ENCODE measurements at places on chromosomes 6 and 20.

DNA sequence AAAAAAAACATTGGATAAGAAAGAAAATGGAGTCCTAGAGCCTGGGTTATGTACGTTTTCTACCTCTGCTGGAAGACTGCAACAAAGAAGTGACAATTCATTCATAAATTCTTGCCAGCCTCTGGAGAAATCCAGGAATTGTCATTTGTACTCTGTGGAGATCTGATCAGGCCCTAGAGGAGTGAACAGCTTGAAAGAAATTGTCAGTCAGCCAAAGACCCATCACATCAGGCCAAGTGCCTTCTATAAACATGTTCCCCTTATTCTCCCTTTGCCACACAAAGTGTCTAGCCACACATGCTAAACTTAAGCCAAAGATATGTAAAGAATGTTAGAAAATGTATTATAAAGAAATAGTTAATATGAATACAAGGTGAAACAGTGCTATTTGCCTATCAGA, 152.4 kb downstream of the ADAT2 start:
- DNase-seq, result no peak

DNA sequence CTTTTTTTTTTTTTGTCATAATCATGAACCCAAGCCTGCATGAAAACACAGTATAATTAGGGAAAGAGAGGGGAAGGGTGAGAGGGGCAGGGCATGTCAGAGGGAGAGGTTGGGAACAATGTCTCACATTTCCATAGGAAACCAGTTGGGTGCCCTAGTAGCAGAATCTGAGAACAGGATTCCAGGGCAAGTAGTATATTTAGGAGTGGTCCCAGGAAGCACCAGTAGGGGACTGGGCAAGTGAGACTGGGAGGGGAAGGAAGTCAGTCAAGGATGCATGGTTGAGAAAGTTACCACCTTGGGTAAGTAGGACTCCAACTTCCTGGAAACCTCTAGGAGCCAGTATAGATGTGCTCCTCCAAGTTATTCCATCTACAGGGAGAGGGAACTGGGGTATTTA, 88.6 kb upstream of the MAFB start:
- no peak for DNase-seq

- no peak for DNase-seq
These were observed 390.6 kb upstream of the MANEA start for GRCh38 chr6:95186710-95187109.

- DNase-seq, result no peak
These were observed 262.0 kb downstream of the CD83 start for GRCh38 chr6:14379568-14379967.

- no peak for DNase-seq
These were observed 304.1 kb downstream of the CDH4 start for GRCh38 chr20:61556111-61556510.

DNA sequence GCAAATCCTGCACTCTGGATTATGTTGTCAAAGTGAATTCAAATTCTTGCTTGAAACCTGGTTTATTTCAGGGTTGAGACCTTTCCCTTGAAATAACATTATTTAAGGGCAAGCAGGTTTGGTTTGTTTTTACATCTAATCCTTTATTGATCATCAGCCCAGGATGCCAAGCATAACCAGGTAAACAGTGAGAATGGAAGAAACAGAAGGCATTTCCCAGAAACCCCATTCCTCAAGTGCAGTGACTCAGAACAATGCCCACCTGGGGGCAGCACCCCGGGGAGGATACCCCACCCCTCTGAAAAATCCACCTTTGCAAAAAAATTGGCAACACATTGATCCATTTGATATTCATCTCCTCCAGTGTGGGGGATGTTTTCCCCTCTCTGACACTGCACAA, 32.5 kb downstream of the POFUT1 start:
- no peak for DNase-seq

DNA sequence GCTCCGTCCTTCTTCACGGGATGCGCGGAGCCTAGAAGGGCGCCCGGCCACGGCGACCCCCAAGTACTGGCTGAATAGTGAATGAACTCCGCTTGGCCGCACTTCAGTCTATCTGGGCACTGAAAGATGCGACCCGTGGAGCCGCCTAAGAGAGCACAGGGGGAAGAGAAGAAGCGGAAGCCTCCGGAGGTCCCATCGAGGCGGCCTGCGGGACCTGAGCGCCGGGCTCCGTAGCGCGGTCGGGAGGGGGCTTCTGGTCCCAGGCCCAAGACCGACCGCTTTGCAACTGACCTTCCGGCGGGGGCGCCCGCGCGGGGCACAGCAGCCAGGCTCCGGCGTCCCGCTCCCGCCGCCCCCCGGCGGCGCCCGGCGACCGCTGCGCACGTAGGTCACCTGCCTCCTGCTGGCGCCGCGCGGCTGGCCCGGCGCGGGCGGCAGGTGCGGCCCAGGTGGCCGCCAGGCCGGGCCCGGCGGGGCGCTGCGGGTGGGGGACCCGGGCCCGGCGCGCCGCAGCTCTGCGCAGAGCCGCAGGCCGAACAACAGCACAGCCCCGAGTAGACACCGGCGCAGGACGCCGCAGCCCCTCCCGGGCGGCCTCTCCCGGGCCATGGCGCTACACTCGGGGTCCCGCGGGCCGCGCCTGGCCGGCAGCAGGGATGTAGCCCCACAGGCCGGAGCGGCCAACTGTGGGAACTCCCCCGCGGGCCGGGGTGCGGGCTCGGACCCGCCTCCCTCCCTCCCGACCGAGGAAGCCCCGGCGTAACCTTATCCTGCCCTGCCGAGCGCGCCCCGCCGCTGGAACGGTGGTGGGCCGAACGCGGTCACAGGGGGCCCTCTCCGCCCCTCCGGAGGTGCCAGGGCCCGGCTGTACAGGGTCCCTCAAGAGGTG, at the start of gene METTL24:
METTL24 (minus strand) TSS at position 686 of the 889 bp plus-strand sequence; CDS start at position 609, 77 bp downstream.
- peak; percentile 17 for DNase-seq

GRCh38 chr20:60063048-60063451, 104.8 kb downstream of the CDH26 start:
- no peak for DNase-seq

- no peak for DNase-seq
These were observed 47.7 kb downstream of the AKAP7 start for GRCh38 chr6:131182991-131183425.

DNA sequence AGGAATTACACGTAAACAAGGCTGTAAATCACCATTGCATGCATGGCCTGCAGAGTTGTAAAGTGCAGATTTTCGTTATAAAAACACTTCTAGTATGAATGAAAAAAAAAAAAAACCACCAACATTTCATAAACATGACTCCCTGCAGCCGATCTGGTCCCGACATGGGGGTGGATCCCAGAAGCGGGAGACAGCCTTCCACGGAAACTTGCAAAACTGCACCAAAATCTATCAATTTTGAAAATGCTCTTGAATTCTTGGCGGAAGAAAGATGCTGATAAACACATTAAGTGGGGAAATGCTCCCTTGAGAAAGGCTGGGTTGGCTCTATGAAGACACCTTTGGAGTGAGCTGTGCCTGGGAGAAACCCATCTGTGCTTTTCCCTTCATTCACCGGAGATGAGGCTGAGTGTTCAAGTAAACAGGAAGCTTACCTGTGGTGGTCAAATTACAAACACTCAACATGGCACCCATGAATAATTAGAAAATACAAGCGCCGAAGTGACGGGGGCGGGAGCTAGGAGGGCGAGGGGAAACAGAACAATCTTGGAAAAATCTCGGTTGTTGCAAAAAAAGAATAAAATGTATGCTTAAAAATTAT, 845 bp upstream of the ANKRD60 start:
- no peak for DNase-seq

- no peak for DNase-seq
These were observed 256.0 kb downstream of the CDKAL1 start for GRCh38 chr6:20790032-20790791.

All from CD4-positive, alpha-beta T cell treated with Interleukin-15 for 1 hour (primary cell).